ENCODE measurements at places on chromosomes 2 and 18.

GRCh38 chr2:125870746-125871145, 785.2 kb upstream of the GYPC start:
- no peak for DNase-seq

- DNase-seq = no peak
Observed at GRCh38 chr18:33653231-33653630, 75.2 kb downstream of the ASXL3 start.

DNA sequence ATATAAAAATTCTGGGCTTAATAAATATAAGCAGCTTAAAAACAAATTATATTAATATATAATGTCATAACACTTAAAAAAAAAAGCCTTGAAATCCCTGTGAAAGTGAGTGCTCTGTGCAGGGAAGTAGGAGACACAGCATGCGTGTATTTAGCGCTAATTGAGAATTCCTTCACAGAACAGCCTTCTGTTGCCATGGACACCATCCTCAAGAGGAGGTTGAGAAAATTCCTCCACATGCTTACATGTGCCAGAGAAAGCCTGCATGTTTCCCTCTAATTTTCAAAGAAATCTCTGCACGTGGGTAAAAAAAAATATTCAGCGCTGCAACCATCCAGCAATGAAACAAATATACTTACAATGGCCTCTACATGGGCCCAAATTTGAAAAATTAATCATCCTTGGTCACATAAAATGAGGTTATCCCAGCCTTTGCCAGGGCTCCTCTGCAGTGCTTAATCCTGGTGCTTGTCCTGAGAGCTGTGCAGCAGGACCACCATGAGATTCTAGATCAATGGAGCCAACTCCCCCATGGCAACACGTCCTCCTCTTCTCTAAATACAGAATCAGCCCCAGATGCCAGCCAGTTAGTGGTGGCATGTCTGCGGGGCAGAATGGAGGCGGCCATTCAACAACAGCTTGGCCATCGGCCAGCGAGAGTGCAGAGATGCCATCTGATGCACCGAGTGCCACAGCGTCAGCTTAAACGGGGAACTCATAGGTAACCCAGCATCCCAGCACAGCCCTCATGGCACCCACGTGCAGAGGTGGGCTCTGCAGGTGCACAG, 228.0 kb downstream of the MYT1L start:
- no peak for DNase-seq

GRCh38 chr18:8229040-8229439, 380.2 kb upstream of the RAB12 start:
- DNase-seq = no peak

- no peak for DNase-seq
Observed at GRCh38 chr2:152492131-152492530, 157.2 kb downstream of the FMNL2 start.

DNA sequence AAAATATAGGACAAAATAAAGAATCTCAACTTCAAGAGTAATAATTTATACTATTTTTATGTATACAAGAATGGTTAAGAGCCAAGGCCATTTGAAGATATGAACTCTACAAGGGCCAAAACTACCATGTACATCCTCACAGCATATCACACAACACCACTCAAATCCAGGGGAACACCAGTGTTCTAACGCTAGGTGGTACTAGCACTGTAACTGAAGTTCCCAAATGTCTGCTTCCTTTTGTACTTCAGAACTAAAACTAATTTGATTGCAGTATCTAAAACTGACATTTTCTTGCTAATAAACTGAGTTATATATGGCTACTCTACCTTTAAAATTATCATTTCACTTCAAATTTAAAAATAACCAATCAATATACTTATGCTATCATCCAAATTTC, 47.0 kb downstream of the REV1 start:
- DNase-seq = peak; percentile 38

- no peak for DNase-seq
Observed at GRCh38 chr2:177073611-177074010, 139.0 kb upstream of the HNRNPA3 start.

DNA sequence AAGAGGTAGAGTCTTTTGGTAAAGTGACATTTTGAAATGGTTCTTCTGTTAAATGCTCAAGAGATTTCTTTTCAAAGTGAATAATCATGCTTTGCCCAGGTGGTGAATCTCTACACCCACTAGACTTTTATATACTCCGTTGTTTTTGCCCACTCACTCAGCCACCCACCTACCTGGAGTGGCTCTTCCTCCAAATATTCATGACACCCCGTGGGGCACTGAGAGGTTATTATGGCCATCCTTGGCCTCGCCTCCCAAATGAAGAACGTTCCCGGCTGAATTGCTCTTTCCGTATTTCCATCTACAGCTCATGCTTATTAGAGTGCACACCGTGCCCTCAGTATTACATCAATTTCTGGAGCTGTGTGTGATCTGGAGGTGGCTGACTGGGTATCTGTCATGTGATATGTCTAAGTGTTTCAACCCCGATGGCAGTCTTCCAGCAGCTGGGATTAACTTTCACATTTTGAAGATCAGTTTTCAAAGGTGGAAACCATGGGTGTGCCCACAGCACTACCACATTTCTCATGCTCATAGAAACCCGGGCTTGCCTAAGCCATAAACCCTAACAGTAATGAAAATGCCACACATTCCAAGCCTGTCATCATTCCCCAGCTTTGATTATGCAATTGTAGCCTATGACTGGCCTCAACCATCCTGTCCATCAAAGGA, 406.6 kb upstream of the MMADHC start:
- DNase-seq = peak; percentile 92

DNA sequence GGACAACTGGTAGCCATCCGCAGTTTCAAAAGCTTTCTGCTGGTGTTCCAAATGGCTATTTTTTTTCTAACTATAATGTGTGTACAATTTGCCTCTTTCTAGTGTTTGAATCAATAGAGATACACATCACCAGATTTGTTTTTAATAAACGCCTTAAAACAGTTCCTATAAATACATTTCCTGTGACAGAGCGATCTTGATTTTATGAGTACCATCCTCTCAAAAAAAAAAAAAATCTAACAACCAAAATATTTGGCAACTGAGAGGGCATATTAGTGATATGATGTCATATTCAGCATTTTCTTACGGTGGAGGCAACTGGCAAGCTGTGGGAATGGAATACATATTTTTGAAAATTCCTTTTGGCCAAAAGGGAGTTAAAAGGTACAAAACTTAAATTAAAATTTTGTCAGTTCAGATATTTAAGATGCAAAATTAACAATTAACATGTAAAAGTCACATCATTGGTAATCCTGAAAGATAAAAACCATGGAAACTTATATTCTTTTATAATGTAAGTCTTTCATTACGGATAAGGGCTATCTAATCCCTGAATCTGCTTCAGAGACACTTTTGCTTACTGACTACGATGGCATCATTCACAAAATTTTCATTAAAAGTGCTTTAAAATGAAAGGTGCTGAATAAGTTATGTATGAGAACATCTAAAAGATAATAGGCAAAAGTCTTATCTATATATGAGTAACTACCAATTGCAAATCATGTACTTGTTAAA, 268.4 kb downstream of the TCF4 start:
- peak; percentile 71 for DNase-seq

- no peak for DNase-seq
Observed at GRCh38 chr18:8803957-8804356, 98.6 kb downstream of the MTCL1 start.

DNA sequence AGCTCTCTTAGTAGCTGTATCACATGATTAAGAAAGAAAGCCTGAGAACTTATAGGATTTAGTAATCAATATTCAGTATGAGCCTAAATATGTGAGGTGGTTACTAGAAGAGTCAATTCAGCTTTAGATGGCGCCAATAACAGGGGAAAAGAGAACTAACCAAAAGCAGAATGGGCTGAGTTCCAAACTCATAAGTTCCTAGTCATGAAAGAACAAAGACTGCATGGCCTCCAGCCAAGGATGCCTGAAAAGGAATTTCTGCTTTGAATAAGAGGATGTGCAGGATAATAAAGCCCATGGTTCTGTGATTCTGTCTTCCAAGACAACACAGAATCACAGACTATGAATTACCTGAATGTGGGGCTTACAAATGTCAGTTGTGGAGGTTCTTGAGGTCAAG, 196.5 kb downstream of the SATB2 start:
- peak; percentile 17 for DNase-seq

GRCh38 chr2:133680343-133681049, 112.2 kb upstream of the NCKAP5 start:
- DNase-seq = no peak

DNA sequence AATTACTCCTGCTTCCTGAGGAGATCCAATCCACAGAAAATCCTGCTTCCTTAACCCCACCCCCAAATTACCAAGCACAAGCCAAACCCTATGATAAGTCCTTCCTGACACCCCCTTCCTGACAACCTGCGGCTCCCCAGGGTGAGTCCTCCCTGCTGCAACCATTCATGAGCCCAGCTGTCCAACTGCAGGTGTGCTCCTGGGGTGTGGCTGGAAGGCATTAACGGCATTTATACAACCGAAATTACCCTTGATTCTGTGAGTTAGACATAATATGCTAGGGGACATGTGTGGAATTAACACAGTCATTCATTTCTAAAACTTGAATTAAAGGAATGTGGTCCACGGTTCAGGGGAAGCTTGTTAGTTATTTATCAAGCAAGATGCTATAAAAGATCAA, 119.0 kb upstream of the ALKAL2 start:
- no peak for DNase-seq

GRCh38 chr2:217599906-217600305, 402.9 kb downstream of the TNS1 start:
- DNase-seq = no peak

- no peak for DNase-seq
Observed at GRCh38 chr2:103785432-103785831, 1023.6 kb downstream of the TMEM182 start.
